Activated naive CD4-positive, alpha-beta T cell treated with anti-CD3 and anti-CD28 coated beads, Interleukin-2, amount 50 U/mL, for 16 hours (primary cell): ENCODE measurements at places on chromosomes 1 and 21.

DNA sequence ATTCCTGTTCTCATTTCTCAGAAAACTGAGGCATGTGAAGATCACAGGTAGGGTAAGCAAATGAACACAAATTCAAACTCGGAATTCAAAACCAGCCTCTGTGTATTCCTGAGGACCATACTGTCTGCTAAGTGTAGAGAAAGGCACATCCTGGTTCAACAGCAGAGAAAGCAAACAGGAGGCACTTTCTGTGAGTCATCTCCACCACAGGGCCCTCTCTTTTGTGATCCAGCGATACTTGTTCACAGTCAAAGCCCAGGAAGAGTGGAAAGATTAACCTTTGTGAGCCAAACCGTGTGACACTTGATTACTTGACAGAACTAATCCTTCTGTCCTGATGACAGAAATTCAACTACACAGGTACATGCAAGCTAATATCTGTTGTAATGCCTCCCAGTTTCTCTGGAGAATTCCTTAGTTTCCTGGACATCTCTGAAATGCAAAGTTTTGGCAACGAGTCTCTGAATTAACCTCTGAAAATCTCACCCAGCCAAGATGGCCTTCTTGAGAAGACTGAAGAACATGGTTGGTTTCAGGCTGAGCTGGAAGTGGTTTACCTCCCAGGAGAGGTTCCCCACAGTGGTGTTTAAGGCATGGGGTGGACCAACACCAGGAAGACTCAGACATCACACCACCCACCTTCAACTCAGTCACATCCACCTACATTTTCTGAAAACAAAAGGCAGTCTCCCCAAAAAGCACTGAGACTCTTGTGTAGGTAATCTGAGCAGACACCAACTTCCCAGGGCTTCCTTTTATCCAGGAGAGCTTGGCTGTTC, 98.2 kb upstream of the ERG start:
- DNase-seq: no peak

DNA sequence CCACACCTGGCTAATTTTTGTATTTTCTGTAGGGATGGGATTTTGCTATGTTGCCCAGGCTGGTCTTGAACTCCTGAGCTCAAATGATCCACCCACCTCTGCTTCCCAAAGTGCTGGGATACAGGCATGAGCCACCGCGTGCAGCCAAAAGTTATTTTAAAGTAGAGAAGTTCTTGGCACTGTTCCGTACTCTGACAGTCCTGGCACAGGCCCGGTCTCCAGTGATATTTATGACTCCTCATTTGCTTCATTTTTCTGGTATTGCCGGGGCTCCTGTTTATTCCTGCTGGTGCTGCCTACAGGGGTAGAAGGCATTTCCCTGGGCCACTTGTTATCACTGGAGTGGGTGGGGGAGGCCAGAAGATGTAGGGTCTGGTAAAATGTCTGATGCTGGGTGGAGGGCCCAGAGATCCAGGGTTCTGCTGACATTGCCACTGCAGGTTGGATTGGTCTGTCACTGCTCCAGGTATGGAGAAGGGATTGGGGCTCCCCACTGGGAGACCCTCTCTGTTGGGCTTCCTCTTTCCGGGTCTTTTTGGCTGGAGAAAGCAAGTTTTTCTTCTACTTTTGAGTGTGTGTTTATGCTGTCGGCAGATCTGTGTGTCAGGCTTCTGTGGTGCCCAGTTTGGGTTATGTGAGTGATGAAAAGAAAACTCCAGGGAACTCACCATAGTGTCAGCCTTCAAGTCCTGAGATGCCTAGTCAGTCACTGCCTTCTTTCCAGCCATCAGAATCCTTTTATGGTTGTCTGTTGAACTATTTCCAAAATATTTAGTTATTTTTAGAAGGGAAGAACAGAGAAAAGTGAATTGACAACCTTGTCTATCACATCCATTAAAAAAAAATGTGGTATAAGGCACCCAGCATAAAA, 4.5 kb downstream of the MROH7 start:
- DNase-seq: no peak

DNA sequence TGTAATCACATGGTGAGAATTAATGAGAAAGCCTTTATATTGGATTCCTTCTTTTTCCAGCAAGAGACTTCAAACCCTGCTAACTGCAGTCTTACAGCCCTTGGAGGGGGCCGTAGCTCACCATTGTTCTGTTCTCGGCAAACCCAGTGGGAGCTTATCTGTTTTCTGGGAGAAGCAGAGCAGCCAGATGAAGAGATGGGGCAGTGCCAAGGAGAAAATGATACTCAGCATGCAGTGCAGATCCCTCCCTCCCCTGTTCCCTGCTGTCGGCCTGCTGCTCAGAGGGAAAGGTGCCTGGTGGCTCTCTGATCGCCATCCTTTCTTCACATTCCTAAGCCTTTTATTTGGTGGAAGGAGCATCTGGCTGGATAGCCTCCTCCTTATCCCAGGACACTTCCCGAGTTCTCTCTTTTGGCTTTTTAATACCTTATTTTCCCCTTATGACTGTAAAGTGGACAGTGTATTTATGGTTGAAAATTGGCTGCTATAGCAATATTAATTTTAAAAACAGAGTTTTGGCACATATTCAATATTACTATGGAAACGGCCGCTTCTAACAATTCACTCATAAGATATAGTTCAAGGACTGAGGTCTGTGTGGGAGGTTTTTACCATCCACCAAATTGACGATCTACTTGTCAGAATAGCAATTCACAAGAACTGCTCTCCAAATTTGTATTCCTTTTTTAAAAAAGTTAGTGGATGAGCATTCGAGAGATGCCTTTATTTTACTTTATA, 203.4 kb downstream of the CRB1 start:
- DNase-seq: no peak

GRCh38 chr1:217311766-217312165, 319.1 kb downstream of the GPATCH2 start:
- no peak for DNase-seq

DNA sequence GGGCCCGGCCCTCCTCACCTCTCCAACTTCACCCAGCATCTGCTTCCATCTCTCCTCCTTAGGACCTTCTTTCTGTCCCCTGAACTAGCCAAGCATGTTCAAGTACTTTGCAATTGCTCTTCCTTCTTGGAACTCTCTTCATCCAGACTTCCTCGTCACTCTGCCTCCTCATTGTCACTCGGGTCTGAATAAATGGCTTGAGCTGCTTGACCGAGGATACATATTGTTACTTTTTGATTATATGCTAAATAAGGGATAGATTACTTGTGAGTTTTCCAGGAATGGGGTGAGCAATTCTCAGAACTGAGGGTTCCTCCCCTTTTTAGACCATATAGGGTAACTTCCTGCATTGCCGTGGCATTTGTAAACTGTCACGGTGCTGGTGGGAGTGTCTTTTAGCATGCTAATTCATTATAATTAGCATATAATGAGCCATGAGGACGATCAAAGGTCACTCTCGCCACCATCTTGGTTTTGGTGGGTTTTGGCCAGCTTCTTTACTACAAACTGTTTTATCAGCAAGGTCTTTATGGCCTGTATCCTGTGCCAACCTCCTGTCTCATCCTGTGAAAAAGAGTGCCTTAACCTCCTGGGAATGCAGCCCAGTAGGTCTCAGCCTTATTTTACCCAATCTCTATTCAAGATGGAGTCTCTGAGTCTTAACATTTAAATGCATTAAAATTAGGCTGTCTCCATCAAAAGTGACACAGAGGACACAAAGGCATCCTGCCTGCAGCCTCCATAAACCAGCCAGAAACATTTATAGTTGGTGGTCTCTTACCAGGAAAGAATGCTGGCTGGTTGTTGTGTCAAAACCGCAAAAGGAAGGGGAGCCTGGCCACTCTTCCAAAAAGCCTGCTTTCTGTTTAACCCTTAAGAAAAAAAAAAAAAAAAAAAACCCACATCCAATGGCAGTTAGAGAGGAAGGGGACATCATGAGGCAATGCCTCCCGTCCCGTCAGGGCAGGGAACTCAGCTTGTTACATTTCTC, 179.3 kb downstream of the KAZN start:
- DNase-seq: no peak

DNA sequence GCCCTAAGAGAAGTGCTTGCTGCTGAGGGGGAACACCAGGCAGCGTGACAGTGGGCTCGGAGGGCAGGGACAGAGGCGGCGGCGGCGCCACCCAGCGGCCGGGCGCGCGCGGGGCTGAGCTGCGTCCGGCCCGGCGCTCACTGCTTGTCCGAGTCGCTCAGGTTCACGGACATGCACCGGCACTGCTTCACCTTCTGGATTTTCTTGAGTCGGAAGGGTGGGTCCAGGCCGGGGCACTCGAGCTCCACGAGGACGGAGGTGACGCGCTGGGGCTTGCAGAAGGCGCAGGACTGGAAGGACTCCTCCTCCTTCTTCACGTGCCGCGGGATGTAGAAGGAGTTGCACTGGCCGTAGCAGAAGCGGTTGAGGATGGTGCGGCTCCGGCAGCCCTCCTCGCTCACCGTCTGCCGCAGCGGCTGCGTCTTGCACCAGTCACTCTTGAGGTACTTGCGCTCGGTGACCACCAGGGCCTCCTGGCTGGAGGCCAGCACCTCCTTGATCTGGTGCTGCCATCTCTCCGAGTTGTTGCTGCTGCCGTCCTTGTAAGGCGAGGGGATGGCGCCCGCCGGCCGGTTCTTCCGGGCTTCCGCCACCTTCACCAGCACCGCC, 119.0 kb downstream of the GREM2 start:
- DNase-seq: no peak

GRCh38 chr1:224637936-224638335, 21.8 kb downstream of the CNIH3 start:
- DNase-seq: no peak

DNA sequence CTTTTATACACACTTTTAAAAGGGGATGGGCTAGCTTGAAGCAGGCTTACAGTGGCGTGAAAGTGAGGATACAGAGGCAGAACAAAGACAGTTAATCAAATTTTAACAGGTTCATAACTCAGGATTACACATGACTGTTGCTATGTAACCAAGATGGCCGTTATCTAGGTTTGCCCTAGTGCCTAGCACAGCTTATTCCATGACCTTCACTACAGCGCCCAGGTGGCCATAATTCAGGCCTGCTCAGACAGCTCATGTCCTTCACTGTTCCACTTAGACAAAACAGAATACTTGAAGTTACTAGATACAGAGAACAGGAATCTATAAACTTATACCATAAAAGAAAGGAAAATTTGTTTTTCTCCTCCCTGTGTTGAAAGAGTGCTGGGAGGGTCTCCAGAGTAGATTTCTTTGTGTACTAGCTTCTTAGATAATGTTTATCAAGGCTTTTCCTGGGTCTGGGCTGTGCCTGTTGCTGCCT, 6.2 kb upstream of the SPRR2F start:
- no peak for DNase-seq

- no peak for DNase-seq
Measured at GRCh38 chr1:148160048-148160342, 7.9 kb upstream of the NBPF11 start.

DNA sequence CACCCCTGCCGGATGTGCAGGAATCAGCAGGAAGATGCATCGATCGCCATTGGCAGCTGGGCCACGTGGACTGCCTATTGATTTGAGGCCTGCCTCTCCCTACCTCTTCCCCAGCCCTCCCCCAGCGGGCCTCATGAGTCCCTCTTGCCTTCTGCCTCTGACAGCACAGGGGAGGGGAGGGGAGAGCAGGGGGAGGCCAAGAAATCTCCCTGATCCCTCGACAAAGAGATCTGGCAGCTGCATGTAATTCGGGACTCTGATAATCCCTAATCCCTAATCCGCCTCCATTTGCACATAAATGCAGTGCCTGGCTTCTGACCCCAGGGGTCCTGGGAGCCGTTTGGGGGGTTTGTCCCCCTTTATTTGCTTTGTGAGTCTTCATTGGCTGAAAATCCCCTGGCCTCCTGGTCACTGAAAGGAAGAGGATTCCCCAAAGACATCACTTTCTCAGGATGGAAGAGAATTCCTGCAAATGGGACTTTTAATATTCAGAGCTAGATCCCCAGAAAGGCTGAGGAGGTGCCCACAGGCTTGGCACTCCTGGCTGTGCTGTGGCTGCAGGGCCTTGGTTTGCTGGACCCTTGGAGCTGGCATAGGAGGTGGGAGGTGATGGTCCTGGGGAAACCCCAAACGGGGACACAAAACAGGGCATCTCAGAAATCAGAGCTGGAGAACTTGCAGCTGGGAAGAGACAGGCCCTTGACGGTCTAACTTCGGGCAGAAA, 239.4 kb upstream of the POU3F1 start:
- no peak for DNase-seq

DNA sequence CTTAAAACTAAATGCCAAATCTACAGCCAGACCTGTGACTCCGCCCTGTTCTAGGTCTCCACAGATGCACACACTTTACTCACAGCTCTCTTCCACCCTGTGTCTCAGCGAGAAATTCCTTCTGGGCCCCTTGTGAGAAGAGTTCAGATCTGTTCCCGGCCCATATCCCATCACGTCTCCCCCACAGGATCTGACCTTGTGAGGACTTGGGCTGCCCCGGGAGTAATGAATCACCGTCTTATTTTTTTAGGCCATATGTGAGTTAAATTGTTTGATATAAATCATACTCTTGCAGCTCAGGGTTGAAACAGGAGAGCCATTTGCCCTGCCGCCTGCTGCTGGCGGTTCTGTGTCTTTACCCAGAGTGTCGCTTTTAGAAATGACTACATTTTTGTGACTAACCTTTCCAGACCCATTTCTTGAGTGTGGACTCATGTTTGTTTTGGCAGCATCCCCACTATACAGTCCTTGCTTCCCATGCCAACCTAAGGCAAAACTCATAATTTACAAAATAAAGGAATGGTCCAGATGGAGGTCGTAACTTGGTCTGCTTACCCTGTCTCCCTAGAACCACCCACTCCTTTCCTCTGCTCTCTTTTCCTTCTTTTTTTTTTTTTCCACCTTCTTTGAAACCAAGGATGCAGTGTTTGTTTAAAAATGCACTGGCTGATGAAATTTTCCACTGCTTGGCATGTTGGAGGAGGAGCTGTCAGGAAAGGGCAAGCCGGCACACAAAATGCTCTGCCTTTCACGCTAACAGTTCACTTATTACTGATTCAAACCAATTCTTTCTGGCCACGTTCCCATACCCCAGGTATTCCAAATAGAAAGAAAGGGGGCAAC, 98.0 kb upstream of the C1orf105 start:
- DNase-seq: no peak

- no peak for DNase-seq
Measured at GRCh38 chr1:247740721-247741120, 2.3 kb downstream of the OR14K1 start.

DNA sequence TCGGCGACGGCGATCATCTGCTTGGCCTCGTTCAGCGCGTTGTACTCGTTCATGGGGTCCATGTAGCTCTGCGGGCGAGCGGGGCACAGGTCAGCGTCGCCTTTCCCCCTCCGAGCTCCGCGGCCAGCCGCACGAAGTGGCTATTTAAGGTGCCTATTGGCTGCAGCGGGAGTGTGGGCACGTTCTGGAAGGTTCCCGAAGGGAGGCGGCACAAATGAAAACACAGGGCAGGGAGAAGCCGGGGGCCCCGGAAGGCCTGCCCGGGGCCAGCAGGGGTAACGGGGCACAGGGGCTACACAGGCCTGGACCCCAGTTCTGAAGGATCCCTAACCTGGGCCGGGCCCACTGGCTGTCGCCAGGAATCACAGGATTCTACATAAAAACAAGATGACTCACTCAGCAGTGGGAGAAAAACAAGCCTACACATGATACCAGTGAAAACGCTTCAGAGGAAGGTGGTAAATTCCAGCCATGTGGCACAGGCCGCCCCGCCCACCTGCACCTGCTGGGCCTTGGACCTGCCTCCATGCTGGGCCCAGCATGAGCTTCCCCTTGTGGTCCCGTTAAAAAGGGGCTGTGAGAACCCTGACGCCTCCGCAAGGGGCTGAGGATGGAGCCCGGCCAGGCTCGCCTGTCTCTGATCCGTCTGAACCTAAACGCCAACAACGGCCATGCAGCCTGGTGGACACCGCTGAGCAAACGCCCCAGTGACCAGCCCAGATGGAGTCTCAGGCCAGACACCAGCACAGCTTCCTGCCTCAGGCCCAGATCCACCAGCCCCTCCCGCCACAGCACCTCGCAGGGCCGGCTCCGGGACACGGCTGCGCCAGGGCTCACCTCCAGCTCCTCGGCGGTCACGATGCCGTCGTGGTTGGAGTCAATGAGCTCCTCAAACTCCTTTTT, 3.9 kb upstream of the TNFRSF4 start:
- no peak for DNase-seq
